ENCODE measurements at places on chromosomes 7 and 10.

GRCh38 chr10:132888898-132889490, 53.4 kb downstream of the CFAP46 start:
- no peak for DNase-seq

- no peak for DNase-seq
Observed at GRCh38 chr7:81294897-81295515, 376.2 kb upstream of the SEMA3C start.

DNA sequence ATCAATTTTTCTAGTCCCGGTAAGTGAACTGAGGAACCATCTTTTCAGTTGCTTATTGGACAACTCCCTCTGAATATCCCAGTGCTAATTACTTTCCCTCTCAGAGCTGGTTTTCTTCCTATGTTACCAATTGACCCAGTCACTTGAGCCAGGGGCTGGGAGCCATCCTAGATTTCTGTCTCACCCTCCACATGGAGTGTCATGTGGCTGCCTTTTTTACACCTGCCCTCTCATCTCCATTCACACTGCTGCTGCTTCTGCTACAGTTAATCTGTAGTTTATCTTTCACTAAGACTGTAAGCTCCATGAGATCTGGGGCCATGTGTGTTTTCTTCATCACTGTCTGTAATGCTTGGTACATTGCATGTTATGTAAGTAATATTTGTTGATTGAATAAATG, 35.8 kb downstream of the VCL start:
- DNase-seq: no peak

DNA sequence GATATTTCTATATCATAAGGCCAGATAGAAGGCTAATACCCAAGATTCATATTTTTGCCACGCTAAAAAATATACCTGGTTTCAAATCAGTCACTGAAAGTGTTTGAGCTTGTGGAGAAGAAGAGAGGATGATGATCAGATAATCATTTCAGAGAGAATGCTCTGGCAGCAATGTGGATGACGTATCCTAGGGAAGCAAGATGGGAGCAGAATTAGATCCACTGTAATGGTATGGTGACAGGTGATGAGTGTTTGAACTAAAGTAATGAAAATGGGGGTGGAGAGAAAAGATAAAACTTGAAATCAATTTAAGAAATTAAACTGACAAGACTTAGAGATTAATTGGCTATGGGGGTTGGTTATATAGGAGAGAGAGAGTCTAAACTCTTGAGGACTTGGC, 42.7 kb upstream of the TMEM196 start:
- no peak for DNase-seq

DNA sequence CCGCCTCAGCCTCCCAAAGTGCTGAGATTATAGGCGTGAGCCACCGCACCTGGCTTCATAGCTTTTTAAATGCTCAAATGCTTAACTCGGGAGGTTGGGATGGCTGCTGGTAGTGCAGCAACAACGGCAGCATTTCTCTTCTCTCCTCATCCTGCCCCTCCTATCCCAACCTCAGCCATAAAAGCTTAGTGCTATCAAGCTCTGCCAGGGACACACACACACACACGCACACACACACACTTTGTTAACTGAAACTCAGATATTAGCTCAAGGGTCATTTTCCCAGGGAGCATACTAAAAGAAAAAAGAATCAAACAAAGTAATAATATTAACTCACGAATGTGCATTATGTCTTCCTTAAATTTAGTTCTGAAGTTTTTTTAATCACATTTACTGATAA, 63.0 kb upstream of the HPS1 start:
- no peak for DNase-seq

- DNase-seq: no peak
Observed at GRCh38 chr10:49486009-49486408, 52.9 kb downstream of the ERCC6 start.

GRCh38 chr7:129865093-129865924, 87.5 kb downstream of the UBE2H start:
- no peak for DNase-seq

DNA sequence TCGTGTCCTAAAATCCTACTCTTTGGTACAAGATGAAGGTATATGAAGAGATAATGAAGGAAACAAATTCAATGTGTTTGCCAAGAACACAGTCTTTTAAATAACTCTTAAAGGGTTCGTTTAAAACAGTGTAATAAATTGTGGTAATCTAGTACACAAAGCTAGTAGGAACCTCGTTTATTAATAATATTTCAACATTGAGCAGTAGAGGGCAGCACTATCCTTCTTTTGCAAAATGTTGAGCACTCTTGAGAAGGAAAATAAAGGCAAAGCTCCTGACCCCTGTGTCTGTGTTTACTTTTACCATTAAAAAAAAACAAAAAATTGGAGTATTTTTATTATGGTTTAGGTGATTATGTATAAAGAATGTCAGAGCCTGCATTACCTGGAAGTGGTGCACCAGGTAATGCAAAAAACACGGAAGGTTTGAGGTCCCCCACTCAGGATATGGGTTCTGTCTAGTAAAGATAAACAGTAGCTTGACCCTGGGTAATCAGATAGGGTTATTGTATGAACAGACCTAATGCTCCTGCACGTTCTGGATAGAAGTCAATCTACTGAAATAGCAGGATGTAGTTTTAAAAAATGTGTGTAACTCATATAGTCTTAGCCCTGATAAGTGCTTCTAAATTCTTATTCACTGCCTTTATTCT, 5.7 kb upstream of the GOT1 start:
- DNase-seq: no peak

GRCh38 chr7:100585511-100586265, at the start of gene LRCH4:
LRCH4 (minus strand) TSS chr7:100586129; CDS start chr7:100586100, 29 bp downstream.
- DNase-seq: no peak

- no peak for DNase-seq
Observed at GRCh38 chr10:9416331-9416730, 1361.8 kb downstream of the GATA3 start.

DNA sequence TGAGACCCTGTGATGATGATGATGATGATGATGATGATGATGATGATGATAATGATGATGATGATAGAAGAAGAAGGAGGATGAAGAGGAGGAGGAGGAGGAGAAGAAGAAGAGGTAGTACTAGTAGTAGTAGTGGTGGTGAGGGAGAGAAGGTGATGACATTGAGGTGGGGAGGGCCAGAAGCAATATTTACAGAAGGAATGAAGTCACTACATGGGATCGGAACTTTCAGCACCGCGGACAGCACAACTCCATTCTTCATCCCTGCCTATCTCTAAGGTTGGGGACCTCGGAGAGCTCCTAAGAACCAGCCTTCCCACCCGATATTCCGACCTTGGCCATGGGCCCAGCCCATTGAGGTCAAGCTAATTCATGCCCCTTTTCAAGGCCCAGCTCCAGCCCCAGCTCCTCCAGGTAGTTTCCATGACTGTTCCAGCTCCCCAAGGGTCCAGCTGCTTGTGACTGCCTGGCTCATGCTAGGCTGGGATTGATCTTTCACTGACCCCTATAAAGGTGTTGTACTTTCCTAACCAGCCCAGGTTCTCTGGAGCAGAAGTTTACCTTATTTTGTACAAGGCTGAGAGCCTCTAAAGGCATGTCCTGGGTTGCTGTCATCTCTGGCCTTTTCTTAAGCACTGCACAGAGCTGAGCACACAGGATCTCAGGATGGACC, 10.3 kb downstream of the CRHR2 start:
- DNase-seq: no peak

- no peak for DNase-seq
Observed at GRCh38 chr7:113013761-113014449, 72.7 kb downstream of the GPR85 start.

- no peak for DNase-seq
Observed at GRCh38 chr10:51137756-51138529, 63.7 kb downstream of the PRKG1 start.

- no peak for DNase-seq
Observed at GRCh38 chr10:124336186-124336585, 82.5 kb downstream of the OAT start.
